ENCODE measurements at places on chromosomes 5 and 9. TPM values are rescaled to one million over a fixed set of nuclear protein-coding genes. Genes with fewer than 3 reads are reported as not detected.

DNA sequence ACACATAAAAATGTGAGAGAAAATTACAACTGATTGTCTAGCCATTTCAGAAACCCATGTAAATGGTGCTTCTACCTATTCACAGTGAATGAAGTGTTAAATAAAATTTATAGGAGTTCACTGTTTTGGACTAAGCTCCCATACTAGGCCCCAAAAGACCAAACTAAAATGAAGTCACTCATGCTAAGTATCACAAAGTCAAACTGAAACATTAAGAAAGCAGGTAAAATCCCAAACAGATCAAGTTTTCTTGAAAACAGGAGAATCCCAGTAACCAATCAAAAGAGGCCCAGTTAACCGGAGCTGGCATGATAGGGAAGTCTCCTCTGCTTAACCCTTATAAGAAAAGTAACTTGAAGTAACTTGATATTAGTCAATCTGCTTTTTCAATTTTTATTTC, 35.2 kb upstream of the MYOT start:
- H3K4me1 ChIP-seq: peaks cover 44% of the 10 kb centered on the region
- H3K27ac ChIP-seq: no peak overlapping the region
- H3K36me3 ChIP-seq: no peaks in the 10 kb centered on the region
- H3K4me3 ChIP-seq: no peak overlapping the region

DNA sequence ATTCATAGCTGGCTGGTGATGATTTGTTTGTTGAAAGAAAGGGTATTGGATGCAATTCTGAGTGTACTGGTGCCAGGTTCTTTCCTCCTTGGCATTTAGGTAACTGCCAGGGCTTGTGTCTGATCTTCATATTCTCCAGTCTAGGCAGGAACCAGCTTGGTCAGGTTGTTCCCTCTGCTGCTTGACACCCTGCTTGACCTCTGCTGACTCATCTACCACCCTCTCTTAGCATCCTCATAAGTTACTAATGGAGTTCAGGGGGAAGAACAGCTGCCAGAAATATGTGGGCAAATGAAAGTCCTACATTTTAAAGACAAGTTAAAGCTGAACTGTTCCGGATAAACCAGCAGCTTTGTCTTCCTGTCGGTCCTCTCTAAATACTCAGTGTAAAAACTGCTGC, 116.1 kb upstream of the TNC start:
- no peaks in the 10 kb centered on the region for H3K27me3 ChIP-seq
- peaks cover 2% of the 10 kb centered on the region for H3K36me3 ChIP-seq
- H3K4me3 ChIP-seq: no peak overlapping the region
- DNase-seq: no peak

DNA sequence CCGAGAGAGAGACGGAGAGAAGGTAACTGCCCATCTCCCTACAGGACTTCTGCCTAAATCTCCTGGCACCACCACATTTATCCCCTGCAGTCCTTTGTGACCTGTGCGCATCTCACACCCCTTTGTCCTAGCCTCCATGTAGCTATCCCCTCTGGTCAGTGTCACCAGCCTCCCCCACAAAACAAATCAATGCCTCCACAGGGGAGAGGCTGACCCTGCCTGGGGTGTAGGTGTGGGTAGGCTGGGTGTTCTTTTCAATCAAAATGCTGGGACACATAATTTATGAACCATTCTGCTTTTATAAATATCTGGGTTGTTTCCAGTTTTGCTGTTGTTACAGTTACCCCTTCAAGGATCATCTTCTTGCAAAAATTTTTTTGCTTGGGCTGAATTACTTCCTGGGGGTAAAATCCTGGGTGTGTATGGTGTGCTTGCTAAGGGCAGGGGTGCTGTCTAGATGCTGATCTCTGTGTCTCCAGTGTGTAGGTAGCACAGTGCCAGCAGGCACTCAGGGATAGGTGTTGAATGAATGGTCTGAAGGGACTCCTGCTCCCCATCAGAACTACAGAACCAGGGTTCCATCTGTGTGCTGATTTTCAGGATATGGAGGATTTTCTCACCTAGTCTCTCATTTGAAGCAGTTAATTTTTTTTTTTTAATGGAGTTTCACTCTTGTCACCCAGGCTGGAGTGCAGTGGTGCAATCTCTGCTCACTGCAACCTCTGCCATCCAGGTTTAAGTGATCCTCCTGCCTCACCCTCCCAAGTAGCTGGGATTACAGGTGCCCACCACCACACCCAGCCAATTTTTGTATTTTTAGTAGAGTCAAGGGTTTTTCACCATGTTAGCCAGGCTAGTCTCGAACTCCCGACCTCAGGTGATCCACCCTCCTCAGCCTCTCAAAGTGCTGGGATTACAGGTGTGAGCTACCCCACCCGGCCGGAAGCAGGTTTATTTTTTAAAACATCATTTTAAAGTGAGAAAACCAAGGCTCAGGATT, at the start of gene GARIN3:
TSS of gene GARIN3 (minus strand) at position 51 of the 1,000 bp plus-strand sequence. CDS start 96 bp downstream, outside the sequence.
- no peaks in the 10 kb centered on the region for H3K36me3 ChIP-seq
- no peaks in the 10 kb centered on the region for H3K4me1 ChIP-seq
- peaks cover 43% of the 10 kb centered on the region for H3K27me3 ChIP-seq
- H3K4me3 ChIP-seq: no peak within 1 kb of the TSS
- no peak for DNase-seq

DNA sequence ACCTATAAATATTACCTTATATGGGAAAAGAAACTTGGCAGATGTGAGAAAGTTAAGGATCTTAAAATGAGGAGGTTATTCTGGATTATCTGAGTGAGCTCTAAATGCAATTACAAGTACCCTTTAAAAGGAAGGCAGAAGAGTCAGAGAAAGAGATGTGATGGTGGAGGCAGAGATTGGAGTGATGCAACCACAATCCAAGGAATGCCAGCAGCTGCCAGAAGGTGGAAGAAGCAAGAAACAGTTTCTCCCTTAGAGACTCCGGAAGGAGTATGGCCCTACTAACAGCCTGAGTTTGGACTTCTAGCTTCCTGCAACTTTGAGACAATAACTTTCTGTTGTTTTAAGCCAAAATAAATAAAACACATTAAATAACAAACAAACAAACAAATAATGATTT, 108.7 kb upstream of the PRLR start:
- H3K27ac ChIP-seq: no peak overlapping the region
- H3K36me3 ChIP-seq: no peaks in the 10 kb centered on the region

DNA sequence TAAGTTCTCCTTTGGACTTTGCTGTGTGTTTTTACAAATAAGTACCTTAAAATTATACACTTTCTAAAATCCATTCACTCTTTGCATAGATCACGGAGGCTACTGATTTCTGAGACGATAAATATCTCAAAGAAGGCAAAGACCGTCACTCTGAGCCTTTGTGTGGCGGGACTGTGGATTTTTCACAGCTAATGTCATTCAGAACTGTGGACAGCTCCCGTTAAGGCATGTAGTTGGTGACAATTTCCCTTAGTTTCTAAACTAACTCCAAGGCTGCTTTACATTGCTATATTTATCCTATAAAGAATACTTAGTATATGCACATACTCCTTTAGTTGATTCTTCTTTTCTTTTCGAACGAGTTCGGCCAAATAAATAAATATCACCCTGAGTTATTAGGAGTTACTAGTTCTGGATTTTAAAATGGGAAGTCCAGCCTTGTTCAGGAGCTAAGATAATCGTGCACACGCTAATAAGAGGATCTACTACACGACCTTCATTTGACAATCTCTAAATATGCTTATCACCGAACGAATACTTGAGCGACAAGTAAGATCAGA, 1.8 kb downstream of the HCN1 start:
- DNase-seq: no peak
- H3K36me3 ChIP-seq: peaks cover 3% of the 10 kb centered on the region
- peaks cover 23% of the 10 kb centered on the region for H3K27me3 ChIP-seq
- no peak overlapping the region for H3K4me3 ChIP-seq

Gene MED27
- total RNA-seq: 26.6 TPM

GRCh38 chr5:105304859-105305258, 1742.3 kb upstream of the NUDT12 start:
- no peaks in the 10 kb centered on the region for H3K27me3 ChIP-seq
- no peak overlapping the region for H3K4me3 ChIP-seq
- H3K4me1 ChIP-seq: no peaks in the 10 kb centered on the region
- no peak overlapping the region for H3K27ac ChIP-seq

Gene GARNL3
- total RNA-seq: 10.0 TPM

Gene OR1J2
- not detected for total RNA-seq

Gene ABCA1
- 26.6 TPM for total RNA-seq

Gene FOXD4L4
- total RNA-seq: not detected

DNA sequence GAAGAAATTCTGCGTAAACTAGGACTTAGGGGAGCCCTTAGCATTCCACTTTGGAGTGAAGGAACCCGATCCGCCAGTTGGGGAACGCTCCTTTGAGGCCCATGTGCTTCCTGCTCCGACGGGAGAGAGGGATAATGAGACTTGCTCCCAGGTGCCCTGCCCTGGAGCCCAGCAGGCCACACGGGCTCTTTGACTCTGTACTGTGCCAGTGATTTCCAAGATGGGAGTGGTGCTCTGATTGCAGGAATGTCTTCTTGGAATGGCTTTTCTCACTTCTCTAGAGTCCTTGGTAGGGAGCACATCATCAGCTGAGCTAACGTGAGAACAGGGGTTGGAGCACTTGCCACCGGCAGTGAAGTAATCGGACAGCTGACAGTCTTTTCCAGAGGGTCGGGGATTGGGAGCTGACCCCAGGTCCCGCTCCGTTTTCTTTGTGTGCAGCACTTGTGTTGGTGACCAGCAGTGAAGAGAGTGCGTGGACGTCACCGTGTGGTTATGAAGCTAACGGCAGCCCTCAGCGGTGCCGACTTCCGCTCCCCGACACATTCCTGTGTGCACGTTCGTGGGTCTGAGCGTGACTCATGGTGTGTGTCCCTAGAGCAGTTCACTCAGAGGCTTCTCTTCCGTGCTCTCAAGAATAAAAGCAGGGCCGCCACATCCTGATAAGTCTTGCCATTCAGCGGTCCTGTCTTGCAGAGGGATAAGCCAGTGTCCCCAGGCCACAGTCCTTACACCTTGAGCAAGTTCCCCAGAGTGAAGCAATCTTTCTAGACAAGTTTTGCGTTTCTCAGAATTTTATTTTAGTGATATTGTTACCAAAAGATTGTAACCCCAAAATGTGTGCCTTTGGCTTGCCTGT, 25.6 kb downstream of the ABL1 start:
- peaks cover 57% of the 10 kb centered on the region for H3K4me1 ChIP-seq
- H3K27me3 ChIP-seq: no peaks in the 10 kb centered on the region
- DNase-seq: peak; percentile 95
- H3K4me3 ChIP-seq: peak overlapping the region; percentile 49
- peaks cover 11% of the 10 kb centered on the region for H3K36me3 ChIP-seq

Gene WDR31
- total RNA-seq: 1.7 TPM

- DNase-seq: no peak
- H3K4me1 ChIP-seq: peaks cover 50% of the 10 kb centered on the region
These were observed 2.3 kb upstream of the MYOZ3 start for GRCh38 chr5:150658699-150659265.

GRCh38 chr9:101457003-101457402, 21.4 kb upstream of the ALDOB start:
- no peak overlapping the region for H3K27ac ChIP-seq
- peaks cover 51% of the 10 kb centered on the region for H3K4me1 ChIP-seq
- H3K4me3 ChIP-seq: no peak overlapping the region
- DNase-seq: no peak

GRCh38 chr9:68509689-68510088, 31.0 kb downstream of the TMEM252 start:
- no peak for DNase-seq
- no peak overlapping the region for H3K27ac ChIP-seq
- no peak overlapping the region for H3K4me3 ChIP-seq
- no peaks in the 10 kb centered on the region for H3K27me3 ChIP-seq

GRCh38 chr9:14251154-14252071, 62.5 kb downstream of the NFIB start:
- H3K4me3 ChIP-seq: no peak overlapping the region
- no peaks in the 10 kb centered on the region for H3K27me3 ChIP-seq
- H3K27ac ChIP-seq: peak overlapping the region; percentile 76
- no peaks in the 10 kb centered on the region for H3K36me3 ChIP-seq
- peaks cover 49% of the 10 kb centered on the region for H3K4me1 ChIP-seq

Gene DND1
- total RNA-seq: 1.3 TPM

DNA sequence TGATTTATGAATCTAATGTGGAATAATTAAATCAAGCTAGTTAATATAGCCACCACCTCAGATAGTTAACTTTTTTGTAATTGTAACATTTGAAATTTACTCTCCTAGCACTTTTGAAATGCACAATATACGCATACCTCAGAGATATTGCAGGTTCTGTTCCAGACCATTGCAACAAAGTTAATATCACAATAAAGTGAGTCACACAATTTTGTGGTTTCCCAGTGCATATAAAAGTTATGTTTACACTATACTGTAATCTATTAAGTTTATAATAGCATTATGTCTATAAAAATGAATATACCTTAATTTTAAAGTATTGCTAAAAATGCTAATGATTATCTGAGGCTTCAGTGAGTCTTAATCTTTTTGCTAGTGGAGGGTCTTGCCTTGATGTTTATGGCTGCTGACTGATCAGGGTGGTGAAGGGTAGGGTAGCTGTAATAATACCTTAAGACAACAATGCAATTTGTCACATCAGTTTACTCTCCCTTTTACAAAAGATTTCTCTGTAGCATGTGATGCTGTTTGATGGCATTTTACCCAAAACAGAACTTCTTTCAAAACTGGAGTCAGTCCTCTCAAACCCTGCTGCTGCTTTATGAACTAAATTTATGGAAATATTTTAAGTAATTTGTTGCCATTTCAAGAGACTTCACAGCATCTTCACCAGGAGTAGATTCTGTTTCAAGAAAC, 235.1 kb upstream of the ADAMTSL1 start:
- H3K27ac ChIP-seq: no peak overlapping the region
- H3K4me3 ChIP-seq: no peak overlapping the region
- DNase-seq: no peak
- peaks cover 3% of the 10 kb centered on the region for H3K36me3 ChIP-seq

GRCh38 chr5:14588758-14589543, 7.4 kb downstream of the OTULINL start:
- peaks cover 2% of the 10 kb centered on the region for H3K36me3 ChIP-seq
- peaks cover 32% of the 10 kb centered on the region for H3K27me3 ChIP-seq
- no peak for DNase-seq
- peaks cover 4% of the 10 kb centered on the region for H3K4me1 ChIP-seq
- no peak overlapping the region for H3K4me3 ChIP-seq
- peak overlapping the region; percentile 61 for H3K27ac ChIP-seq

Gene NUDT12
- 7.4 TPM for total RNA-seq

Gene OR1J4
- not detected for total RNA-seq

Gene FGF1
- total RNA-seq: 6.9 TPM

Measured in chondrocyte (in vitro differentiated cells).